ENCODE measurements at places on chromosomes 16 and 17.
A peak's percentile ranks its signal among the peaks of the same experiment; 100 is the strongest.

DNA sequence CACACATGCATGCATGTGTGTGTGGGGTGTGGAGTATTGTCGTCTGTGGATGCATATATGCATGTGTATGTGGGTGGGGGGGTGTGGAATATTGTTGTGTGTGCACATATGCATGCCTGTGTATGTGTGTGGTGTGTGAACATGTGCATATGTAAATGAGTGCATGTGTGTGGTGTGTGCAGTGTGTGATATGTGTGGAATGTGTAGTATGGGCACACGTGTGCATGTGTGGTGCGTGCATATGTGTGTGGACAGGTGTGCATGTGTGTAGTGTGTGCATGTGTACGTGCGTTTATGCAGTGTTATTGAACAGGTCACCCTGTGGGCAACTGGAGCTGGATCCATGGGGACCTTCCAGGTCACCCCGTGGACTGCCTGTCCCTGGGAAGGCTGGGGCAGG, 18.7 kb downstream of the RBFOX3 start:
- no peak for DNase-seq

GRCh38 chr16:17899141-17899540, 428.4 kb upstream of the XYLT1 start:
- no peak for DNase-seq

- no peak for DNase-seq
These were observed 91.3 kb upstream of the SEC14L1 start for GRCh38 chr17:77049440-77049839.

DNA sequence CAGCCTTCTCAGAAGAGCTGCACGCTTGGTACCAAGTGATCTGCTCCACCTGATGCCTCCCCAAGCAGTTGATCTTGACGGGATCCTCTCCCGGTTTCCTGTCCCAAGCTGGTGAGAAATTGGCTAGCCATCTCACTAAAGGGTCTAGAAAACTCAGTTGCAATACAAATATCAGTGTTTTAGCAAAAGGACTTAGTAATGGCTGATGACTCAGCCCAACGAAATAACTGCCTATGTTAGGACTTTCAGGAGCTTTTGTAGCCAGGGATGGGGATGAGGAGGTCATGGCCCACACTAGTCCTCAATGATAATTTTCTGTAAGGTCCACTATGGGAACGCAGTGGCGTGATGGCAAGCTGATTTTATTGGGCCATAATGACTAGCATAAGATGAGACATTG, 23.3 kb upstream of the ENGASE start:
- no peak for DNase-seq

- no peak for DNase-seq
These were observed 64.0 kb upstream of the FOXF1 start for GRCh38 chr16:86446279-86446678.

GRCh38 chr16:2053211-2053610, 5.4 kb downstream of the TSC2 start:
- no peak for DNase-seq

DNA sequence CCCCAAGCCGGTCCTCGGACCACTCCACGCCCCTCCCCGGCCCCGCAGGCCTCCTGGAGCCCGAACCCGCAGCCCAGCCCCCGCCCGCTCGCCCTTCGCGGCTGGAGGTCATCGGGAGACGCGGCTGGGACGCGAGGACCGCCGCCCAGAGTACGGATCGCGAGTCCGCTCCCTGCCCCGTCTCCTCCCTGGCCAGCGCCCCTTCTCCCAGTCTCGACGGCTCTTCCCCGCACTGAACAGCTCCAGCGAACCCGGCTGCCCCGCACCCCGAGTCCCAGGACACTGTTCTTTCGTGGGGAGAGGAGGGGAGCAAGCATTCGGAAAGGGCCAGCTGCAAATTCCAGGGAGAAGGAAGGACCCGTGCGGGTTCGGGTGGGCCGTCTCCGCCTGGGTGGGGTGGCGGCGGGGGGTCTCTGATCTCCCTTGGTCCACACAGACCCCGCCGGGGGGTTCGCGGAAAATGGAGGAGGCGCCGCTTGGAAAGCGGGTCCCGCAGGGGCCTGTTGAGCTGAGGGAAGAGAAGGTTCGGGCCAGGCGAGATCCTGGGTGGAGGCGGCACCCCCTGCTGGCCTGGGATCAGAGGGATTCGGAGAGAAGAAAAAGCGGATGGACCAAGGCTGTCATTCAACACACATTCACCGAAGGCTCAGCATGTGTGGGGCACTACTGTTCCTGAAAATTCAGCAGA, 632 bp upstream of the RTN4RL1 start:
- DNase-seq: peak; percentile 89

GRCh38 chr17:12247761-12248160, 227.1 kb downstream of the MAP2K4 start:
- no peak for DNase-seq

DNA sequence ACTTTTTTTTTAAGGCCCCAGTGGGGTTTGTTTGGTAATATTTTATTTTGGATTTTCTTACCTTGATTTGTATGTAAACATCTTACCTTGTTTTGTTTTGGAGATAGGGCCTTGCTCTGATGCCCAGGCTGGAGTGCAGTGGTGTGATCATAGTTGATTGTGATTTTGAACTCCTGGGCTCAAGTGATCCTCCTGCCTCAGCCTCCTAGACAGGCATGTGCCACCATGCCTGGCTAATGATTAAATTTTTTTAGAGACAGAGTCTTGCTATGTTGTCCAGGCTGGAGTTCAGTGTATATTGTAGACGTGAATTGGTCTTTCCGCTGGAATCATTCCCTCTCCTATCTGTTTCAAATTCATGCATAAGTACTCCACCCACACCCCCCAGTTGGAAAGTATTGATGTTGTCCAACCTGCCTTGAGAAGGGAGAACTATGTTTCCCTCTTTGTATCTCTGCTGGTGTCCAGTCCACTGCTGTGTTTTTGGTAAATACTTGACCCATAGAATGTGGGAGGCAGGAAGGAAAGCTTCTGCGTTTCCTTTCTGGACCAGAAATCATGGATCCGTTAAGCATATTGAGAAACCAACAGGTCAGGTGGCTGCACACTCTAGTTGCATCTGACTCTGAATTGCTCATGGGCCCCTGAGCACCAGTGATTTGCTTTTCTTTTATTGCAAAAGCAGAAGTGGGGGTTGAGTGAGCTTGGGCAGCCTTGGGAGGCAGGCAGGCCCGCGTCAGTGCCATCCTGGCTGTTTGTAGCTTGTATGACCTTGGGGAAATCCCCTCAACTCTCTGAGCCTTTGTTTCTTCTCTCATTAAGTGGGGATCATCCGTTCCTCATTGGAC, 25.0 kb downstream of the RMI2 start:
- DNase-seq: no peak

DNA sequence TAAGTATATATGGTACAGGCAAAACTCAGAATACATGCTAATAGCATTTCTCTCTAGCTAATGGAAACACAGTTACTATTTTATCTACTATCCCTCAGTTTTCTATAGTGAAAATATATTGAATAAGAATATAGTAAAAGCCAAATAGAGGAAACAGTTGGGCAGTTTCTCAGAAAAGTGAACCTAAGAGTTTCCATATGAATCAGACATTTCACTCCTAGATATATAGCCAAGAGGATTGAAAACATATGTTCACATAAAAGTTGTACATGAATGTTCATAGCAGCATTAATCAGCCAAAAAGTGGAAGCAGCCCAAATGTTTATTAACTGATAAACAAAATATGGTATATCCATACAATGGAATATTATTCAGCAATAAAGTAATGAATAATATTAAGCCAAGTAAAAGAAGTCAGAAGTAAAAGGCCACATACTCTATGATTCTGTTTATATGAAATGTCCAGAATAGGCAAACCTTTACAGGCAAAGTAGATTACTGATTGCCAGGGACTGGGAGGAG, 134.6 kb downstream of the CYB561 start:
- no peak for DNase-seq

GRCh38 chr16:78421181-78421708, 321.8 kb downstream of the WWOX start:
- DNase-seq: no peak

DNA sequence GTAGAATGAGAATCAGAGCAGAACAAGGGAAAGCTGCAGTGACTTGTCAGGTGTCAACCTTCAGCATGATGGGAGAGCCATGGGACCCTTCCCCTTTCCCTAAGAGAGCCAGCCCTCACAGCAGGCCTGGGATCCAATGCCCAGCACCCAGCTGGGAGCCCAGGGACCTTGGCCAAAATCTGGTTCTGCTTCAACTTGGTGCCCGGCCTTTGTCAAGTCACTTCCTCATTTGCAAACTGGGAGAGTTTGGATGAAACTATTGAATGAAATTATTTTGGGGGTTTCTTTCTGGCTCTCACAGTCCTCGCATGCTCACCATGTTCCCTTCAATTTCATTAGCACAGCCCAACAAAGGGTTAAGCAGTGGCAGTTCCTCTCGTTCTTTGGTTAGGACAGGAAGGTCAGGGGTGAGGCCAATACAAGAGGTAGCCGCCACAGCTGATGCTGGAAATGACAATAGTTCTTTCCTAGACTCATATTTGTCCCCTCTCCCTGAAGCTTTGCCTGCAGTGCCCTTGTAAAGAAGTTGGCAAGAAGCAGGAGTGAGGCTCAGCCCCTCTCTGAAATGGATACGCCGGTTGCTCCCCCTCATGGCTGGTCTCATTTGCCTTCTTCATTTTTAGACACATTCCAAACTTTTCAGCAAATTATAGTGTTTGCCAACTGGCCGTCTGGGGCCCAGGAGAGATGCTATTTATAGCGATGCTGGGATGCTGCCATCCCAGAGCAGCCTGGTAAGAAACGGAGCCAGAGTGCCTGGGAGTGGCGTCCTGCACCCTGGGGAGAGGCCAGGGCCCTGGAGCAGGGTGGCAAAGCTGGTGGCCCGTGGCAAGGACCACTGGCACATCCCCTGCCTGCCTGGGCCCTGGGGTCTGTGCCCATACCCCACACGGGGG, 34.5 kb upstream of the MEOX1 start:
- DNase-seq: no peak

Measured in HuH-7.5 (cell line).